NCI-H187 (cell line): ENCODE measurements at places on chromosomes 6 and 20.
A peak's percentile ranks its signal among the peaks of the same experiment; 100 is the strongest.

- DNase-seq: no peak
Observed at GRCh38 chr20:12061466-12061865, 143.8 kb downstream of the BTBD3 start.

DNA sequence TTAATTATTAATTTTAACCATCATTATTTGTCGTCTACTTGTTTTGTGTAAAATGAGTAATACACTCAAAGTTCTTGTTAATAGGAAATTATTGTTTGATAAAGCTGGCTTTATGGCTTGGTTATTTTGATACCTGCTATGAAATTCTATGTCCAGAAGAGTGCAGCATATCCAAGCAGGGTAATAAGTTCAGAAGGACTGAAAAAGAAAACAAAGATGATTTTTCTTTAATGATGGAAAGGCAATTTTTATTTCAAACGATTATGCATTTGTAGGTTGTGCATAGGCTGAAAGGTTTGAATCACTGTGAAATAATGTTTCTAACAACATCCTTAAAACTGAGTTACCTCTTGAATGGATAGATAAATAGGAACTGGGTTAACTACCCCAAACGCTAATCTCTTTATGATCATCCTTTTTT lies 1.4 kb upstream of the MAN1A1 start:
- DNase-seq: no peak

- DNase-seq: no peak
Observed at GRCh38 chr6:72246926-72247325, 360.6 kb downstream of the RIMS1 start.

DNA sequence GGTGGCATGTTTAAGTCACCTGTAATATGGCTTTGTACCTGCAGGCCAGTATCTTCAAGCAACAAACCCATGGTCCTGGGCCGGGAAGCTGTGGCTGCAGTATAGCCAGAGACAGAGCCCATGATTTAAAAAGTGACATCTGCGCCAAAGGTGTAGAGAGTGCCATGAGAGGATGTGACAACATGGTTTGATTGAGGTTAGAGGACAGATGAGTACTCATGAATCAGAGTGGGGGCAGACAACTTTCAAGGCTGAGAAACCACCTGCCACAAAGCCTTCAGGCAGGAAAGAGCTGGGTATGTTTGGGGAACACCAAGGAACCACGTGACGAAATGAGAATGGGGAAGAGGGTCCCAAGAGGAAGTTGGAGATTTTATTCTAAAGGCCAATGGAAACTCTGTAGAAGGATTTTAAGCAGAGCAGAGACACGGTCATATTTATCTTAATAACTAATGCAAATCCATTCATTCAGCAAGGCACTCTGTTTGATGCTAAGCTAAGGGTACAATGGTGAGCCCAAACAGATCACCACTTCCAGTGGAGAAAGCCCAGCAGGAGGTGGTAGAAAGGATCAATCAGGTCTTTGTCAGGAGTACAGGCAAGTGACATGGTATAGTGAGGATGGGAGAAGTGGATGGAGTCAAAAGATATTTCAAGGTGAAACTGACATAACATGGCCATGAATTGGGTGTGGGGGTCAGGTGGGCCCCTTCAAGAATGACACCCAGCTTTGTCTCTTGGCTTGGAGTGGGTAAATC lies 3.4 kb upstream of the MICAL1 start:
- peak; percentile 43 for DNase-seq

DNA sequence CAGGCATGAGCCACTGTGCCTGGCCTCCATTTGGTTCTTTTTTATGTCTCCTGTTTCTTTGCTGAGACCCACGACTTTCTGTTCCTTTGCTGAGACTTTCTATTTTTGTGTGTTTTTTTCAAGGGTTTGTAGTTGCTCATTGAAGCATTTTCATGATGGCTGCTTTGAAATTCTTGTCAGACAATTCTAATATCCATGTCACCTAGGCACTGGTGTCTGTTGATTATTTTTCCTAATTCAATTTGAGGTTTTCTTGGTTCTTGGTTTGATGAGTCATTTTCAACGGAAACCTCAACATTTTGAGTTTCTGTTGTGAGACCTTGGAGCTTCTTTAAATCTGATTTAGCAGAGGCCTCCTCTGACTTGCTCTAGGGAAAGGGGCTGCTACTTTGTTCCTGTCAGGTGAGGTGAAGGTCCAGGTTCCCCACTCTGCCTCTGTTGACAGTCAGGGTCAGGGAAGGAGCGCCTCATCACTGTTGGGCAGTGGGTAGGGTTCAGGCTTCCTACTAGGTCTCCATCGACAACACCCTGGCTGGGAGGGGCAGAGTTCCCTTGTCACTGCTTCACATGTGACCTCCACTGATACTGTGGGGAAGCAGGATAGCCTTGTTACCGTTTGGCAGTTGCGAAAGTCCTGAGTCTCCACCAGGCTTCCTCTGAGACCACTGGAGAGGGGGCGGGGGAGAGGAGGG lies 67.2 kb upstream of the RNF24 start:
- DNase-seq: no peak

- DNase-seq: no peak
Observed at GRCh38 chr6:121382467-121383121, 48.3 kb upstream of the TBC1D32 start.

GRCh38 chr6:166333172-166333995 lies 9.0 kb downstream of the SFT2D1 start:
- no peak for DNase-seq

DNA sequence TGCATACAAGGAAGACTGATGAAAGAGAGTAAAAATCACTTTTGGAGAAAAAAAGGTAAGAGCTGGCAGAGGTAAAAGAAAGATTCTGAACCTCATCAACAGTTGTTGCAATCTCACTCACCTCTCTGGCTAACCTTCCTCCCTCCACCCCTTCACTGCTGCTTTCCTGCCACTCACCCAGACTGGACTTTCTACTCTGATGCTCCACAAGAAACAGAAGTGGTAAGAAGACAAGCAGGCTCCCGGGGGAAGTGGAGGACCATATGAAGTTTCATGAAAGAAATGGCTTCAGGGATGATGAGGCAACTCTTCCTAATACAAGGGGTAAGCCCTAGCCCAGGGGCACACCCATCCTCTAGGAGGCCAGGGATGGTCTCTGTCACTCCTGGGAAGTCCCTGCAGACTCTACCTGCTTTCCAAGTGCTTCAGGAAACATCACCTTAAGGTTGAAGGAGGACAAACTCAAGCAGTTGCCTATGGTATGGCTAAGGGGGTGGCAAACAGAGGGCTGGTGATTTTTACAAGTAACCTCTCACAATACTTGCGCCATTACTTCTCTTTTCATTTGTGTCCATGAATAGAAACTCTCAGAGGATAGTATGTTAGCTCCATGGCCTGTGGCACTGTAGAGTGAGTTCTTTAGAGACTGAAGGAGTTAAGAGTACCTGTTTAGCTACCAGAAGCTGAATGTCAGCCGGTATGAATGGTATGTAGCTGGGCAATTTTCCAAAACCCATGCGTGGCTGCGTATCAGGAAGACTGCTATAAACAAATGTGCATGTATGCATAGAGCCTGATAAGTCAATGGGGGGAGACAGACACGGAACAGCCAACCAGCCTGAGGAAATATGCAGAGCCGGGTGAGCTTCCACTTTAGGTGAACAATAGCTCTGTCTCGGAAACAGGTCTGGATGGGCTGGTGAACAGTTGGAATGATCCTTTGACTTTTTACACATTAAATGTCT lies 112.0 kb downstream of the BACH2 start:
- no peak for DNase-seq

DNA sequence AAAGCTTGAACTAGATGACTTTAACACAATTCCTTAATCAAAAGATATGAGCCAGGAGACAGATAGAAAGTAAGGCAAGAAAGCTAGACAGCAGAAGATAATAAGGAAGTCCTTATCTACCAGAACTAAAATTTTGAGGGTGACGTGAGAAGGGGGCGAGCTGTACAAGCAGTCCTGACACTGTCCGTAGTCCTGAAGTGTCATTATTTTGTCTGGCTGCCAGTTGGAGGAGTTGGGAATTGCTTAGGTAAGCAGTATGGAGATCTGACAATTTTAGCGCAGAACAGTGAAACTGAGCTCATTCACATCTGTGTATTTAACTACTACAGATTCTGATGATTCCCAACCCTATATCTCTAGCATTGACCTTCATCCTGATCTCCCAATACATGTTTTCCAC lies 25.8 kb upstream of the CEP85L start:
- no peak for DNase-seq

DNA sequence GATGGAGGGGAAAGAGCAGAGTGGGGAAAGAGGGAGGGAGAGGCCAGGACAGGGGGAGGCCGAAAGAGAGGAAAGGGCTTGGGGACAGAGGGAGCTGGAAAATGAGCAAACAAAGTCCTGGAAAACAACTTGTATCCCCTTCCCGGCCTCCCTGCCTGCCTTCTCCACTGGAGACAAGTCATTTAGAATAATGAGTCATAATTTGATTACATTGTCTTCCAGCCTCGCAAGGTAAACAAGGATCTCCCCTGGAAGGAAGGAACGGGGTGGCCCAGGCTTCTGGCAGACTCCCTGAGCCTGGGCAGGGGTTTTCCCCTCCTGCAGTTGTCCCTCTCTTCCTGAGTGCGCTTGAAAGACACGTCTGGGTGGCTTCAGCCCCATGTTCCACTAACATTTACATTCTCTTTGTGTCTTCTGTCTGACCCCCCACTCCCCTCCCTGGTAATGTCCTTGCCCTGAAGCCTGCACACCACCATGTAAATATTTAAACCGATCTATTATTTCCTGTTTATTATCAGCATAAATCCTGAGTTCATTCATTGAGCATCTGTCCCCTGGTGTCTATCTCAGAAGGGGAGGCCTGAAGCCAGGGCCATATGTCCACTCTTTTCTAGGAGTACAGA lies 12.1 kb upstream of the MRPS18A start:
- no peak for DNase-seq

DNA sequence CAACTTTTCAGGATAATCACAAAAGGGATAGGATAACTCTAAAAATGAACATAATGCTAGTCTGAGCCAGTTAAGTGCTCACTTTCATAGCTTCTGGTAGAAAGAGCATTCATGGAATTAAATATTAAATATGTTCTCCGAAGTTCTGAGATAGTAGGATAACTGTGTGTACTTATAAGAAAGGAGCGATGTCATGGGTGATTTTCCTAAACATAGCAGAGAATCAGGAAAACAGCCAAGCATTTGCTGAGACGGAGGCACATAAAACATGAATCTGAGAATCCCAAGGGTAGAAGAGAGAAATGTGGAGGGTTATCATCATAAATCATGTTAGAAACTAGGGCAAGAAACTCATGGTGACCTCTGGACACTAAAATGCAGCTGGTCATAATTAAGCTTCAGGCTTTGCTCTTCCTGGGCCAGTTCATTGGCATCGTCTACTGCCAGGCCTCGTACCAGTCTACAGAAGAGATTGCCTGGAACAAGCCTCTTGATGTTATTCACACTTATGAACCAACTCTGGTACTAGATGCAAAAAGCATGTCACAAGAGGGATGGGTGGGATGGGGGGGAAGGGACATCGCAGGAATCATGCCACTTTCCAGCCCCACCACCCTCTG lies 436.6 kb downstream of the PRKN start:
- DNase-seq: no peak
